NCI-H1092 treated with DMSO at 0.1 percent for 48 hours (cell line): ENCODE measurements at places on chromosomes 16 and 17.
A peak's percentile ranks its signal among the peaks of the same experiment; 100 is the strongest.

GRCh38 chr17:30352240-30352814 is 18.5 kb upstream of the TMIGD1 start:
- no peak for DNase-seq

GRCh38 chr17:81844887-81845286 is 10.0 kb upstream of the PPP1R27 start:
- no peak for DNase-seq

GRCh38 chr17:33113276-33113990 is 121.8 kb downstream of the SPACA3 start:
- no peak for DNase-seq

- no peak for DNase-seq
Measured at GRCh38 chr17:69539781-69540319, 125.4 kb downstream of the MAP2K6 start.

- no peak for DNase-seq
Measured at GRCh38 chr16:69351309-69352027, at the start of gene TMED6. Gene TMED6 (minus strand): TSS chr16:69351786. CDS start chr16:69351753, 33 bp downstream.

DNA sequence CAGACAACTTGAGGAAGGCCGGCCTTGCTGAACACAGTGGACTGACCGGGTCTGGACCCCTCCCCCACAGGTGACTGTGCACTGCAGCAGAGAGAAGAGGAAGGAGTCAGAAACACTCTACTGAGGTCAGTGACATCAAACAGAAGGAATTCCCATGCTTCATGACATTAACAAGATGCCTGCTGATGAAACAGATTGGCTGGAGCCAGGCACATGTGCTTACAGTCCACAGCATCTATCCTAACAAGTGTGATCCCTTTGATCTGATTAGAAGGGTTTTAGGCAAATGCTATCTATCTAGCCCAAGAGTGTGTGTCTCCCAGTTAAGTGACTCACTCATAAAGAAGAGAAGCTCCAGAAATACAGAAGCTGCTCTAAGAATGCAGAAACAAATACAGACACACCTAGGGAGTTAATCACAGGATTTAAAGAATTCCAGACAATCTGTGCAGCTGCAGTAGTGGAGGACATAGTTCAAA is 90.2 kb downstream of the SYCE1L start:
- DNase-seq, result no peak

GRCh38 chr17:49414271-49414621 is 436 bp downstream of the PHB1 start:
- no peak for DNase-seq

- DNase-seq, result peak; percentile 7
Measured at GRCh38 chr17:78953356-78954350, 26.1 kb downstream of the LGALS3BP start.

- DNase-seq, result no peak
Measured at GRCh38 chr17:10648956-10649355, 8.2 kb downstream of the MYH3 start.

DNA sequence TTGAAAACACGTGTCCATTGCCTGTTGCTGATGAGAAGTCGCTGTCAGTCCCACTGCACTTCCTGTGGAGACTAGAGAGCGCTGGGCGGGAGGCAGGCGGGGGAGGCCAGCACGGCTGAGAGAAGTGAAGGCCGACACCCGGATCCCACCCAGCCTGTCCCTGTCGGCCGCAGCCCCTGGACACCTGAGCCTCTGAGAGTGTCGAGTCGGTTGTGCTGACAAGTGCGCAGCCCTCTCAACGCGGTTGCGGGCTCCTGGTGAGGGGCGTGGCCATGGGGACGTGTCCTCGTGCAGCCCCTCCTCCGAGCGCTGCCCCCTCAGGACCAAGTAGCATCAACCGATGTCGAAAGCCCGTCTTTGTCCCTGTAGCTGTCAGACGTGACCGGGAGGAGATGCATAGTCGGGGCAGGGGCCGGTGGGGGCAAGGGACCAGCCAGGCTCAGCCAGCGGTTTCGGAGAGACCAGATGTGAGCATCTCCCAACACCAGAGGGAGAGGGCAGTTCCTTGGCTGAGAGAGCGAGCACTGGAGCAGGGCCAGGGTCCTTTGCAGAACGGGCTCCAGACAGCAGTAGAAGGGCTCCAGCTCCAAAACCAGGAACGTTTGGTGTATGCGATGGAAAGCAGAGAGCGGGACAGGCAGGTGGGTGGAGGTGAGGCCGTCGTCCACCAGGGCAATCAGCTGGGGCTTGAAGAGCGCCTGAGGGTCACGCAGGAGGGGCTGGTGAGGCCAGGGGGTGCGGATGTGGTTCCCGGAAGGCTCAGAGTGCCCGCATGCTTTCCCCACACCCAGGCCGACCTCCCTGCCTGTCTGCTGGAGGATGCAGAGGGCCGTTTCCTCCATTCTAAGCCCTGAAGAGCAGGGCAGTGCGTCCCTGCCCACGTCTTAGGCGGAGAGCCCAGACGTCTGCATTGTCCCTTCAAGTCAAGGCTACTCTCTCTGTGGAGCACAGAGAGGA is 43.3 kb upstream of the CHMP6 start:
- no peak for DNase-seq

GRCh38 chr17:67218385-67218950 is 26.5 kb downstream of the HELZ start:
- DNase-seq, result no peak

- DNase-seq, result no peak
Measured at GRCh38 chr17:65193305-65193704, 56.1 kb downstream of the RGS9 start.

DNA sequence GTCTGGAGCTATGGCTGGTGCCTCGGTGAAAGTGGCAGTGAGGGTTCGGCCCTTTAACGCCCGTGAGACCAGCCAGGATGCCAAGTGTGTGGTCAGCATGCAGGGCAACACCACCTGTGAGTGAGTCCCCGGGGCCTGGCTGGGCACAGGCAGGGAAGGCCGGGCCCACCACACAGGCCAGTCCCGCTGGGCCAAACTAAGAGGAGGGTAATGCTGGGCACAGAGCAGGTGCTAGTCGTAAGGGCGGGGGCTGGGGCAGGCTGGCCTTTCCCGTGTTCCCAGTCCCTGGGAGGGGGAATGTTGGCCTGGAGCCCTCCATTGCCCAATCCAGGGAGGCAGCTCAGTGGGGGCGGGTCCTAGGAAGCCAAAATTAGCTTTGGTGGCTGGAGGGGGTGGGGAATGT is 2.5 kb downstream of the KIF1C start:
- DNase-seq, result no peak

GRCh38 chr16:49564496-49565229 is 191.1 kb downstream of the C16orf78 start:
- no peak for DNase-seq

GRCh38 chr17:68329331-68329730 is 38.0 kb downstream of the ARSG start:
- no peak for DNase-seq

GRCh38 chr17:16954521-16954920 is 17.4 kb downstream of the TNFRSF13B start:
- DNase-seq, result no peak

DNA sequence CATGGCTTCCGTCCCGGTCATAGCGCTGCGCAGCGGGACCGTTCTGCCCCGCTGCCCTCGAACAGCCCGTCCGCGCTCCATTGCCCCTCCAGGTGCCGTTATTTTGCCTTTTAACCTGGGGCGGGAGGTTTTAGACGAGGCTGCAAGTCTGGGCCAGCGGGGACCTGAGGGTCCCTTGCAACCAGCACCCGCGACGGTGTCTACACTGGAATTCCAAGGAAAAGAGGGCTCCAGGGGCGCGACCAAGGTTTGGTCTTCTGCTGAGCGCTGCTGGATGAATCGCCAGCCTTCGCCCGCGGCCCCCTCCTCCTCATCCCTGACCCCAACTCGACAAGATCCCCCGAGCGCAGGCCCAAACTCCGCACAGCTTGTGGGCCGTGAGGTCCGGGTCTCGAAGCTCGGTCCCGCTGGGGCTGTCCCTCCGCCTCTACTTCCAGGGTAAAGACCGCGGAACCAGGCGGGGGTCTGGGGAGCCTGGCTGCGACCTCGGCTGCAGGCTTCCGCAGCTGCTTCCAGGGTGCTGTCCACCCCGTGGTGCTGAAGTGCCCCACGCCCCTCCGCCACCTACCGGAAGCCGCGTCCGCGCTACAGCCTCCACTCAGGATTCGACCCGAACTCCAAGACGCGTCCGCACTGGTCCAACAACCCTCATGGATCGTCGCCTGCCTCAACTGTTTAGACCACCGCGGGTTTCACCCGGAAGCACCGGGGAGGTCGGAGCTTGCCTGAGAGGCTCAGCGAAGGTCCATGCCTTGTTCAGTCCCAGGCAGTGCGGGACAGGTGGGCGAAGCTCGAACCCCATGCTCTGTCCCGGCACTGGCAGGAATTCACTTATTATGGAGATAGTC is 10.1 kb upstream of the CA4 start:
- DNase-seq, result no peak

DNA sequence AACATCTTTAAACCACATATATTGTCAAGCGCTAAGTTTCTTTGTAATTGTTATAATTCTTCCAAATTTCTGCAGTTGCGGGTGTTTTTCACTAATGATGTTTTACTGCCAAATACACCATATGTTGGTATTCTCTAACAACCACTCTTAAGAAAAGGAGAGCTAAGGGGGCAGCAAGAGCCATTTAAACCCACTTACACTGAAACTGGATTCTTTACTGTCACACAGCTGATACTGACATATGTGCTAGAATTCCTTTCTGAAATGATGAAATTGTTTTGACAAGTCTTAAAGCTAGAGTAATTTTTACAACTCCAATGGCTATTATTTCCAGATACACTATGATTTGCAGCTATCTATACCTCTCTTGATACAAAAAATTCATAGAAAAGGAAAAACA is 483.1 kb downstream of the CDH11 start:
- DNase-seq, result no peak

GRCh38 chr16:24980077-24980793 is 34.9 kb downstream of the ARHGAP17 start:
- DNase-seq, result no peak

GRCh38 chr17:83182620-83183101 is 103.3 kb downstream of the METRNL start:
- no peak for DNase-seq

- DNase-seq, result peak; percentile 56
Measured at GRCh38 chr17:7740481-7741001, 23.0 kb downstream of the DNAH2 start.

DNA sequence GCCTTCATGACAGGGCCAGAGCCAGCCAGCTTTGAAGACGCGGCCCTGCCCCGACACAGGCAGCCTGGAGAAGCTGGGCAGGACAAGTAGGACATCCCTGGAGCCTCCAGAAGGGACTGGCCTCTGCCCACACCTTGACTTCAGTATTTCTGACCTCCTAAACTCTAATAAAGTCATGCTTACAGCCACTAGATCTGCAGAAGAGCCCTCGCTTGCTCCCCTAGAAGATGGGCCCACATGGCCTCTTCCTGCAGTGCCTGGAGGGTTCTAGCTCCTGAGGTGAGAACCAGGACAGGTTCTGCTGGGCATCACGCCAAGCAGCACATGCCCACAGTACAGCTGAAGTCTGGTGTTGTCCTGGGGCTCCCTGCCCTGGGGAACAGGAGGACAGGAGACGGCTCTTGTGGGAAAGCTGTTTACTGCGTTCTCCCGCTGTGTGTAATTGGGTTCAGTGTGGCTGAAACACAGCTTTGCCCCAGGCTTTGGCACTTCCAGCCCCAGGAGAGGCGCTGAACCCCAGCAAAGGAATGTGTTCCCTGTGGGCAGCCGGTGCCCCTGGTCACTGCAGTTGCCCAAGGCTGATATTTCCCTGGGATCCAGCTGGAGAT is 2.6 kb downstream of the APRT start:
- no peak for DNase-seq

DNA sequence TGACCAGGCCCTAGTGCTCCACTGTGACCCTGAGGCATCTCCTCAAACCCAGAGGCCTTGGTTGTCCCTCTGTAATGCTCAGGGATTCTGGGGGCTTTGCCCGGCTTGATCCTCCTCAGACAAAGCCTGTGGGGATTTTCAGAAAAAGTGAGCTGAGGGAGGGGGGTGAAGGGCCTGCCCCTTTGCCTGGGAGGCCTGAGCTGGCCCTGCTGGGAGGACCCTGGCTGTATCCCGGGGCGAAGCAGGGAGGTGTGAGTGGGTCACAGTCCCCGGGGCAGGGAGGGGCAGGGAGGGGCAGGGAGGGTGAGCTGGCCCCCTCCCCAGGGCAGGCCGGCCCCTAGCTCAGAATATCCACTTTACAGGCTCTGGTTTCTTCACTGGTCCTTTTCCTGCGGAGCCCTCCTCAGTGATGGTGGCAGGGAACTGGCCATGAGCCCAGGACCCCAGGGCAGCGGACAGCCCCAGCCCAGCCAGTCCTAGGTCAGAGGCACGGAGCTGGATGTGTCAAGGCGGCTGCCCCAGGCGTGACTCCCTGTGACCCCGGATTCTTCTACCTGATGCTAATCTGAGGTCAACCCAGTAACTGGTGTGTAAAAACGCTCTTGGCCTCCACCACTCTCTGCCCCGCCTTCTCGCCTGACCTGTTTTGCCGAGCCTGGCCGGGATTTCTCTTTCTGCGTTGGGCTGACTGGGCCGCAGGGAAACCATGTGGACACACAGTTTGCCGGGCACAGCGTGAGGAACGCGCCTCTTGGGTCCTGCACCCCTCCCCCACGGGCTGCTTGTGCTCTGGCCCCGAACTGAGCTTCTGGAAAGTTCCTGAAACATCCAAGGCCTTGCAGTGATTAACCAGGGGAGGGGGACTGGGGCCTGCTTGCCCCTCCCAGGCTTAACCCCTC is 5.8 kb upstream of the FASN start:
- DNase-seq, result no peak

- no peak for DNase-seq
Measured at GRCh38 chr16:9297437-9298113, 206.1 kb downstream of the HAPSTR1 start.

- DNase-seq, result peak; percentile 66
Measured at GRCh38 chr17:81484195-81484979, 28.2 kb downstream of the ACTG1 start.

DNA sequence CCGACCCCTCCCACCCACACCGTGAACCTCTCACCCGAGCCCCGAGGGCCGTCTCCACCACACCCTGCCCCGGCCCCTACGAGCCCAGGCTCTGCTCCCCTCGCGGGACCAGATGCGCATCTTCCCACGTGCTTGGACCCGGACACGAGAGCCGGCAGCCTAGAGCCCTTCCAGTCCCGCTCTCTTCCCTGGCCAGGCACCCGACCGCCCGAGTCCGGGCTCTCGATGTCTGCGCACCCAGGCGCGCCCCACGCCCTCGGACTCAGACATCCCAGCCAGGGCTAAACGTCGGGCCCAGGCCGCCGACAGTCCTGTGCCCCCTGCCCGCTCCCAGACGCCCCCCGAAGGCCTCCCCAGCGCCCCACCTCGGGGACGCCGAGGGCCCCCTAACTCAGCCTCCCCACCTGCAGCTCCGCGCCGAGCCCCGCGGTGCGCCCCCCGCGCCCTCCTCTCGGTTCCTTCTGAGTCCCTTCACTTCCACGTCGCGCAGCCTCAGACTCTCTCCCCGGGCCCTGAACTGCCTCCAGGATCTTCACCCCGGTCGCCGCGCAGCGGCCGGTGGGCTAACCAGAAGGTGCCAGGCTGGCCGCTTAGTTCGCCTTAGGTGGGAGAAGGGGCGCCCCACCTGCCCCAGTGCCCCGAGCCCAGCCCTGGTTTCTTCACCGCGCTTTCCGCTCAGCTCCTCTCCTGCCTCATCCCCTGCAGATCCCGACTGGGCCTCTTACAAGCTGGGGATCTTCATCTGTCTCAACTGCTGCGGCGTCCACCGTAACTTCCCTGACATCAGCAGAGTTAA is 688 bp downstream of the ADAP2 start:
- DNase-seq, result no peak
